Activated CD4-positive, CD25-positive, alpha-beta regulatory T cell treated with anti-CD3 and anti-CD28 coated beads, Interleukin-2, amount 50 U/mL, for 16 hours (primary cell): ENCODE measurements at places on chromosomes 2 and 18.

- DNase-seq: no peak
These were observed 83.9 kb upstream of the EML6 start for GRCh38 chr2:54639609-54640008.

DNA sequence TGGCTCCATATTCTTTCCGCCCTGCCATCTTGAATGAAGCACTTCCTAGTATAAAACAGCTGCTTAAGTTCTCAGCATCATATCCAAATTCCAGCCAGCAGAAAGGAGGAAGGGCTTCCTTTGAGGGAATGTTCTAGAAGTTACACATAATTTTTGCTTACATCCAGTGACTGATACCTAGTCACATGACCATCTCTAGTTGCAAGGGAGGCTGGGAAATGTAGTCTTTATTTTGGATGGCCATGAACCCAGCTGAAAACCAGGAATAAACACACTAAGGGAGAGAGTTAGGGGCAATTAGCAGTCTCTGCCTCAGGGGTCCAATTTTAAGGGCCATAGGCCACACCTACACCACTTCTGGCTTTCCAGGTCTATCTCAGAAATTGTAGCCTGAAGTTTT lies 57.8 kb upstream of the LMAN1 start:
- DNase-seq: no peak

DNA sequence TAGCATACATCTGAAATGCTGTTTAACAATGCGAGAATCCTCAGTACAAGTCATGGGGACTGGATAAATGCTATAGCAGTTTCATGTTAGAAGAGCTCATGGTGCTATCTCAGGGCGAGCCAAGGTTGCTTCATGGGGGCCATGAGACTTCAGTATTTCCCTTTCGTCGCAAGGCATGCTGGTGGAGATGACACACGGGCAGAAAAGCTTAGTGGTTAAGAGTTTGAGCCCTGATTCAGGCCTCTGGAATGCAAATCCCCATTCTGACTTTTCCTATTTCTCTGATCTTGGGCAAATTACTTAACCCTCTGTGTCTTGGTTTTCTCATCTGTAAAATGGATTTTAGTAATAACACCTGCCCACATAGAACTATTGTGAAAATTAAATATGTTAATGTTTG lies 57.4 kb upstream of the EPHA4 start:
- DNase-seq: no peak

DNA sequence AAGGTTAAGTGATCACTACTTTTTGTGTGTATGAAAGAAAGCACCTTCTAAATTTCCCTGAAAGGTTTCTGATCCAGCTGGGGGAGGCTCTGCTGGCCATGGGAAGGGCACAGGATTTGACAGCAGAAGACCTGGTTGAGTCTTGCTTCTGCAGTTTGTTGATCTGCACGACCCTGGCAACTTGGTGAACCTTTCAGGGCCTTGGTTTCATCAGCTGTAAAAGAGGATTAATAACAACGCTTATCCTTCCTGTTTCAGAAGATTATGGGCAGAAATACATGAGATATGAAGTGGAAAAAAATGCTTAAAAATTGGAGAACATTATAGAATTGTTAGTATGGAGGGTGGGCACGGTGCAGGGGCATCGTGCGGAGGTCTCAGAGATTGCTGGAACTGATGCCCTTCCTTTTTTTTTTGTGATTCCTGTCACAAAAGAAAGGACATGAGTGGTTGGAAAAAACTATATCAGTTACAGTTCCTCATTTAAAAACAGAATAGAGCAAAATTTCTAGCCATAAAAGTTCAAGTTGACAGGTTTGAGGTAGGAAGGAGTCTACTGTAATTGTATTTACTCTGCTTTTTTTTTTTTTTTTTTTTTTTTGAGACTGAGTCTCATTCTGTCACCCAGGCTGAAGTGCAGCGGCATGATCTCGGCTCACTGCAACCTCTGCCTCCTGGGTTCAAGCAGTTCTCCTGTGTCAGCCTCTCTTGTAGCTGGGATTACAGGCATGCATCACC lies 47.4 kb downstream of the MFSD6 start:
- no peak for DNase-seq

DNA sequence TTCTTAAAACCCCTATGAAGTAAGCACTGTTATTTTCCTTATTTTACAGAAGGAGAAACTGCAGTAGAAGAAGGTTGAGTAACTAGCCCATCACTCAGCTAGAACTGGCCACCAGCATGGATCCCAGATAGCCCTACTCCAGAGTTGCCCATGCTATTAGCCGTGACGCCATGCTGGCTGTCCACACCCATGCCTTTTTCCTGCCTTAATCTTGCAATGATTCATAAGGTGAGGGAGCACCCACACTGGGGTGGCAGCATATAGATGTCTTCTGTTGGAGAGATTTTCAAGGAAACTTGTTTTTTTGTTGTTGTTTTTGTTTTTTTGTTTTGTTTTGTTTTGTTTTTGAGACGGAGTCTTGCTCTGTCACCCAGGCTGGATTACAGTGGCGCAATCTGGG lies 204.1 kb upstream of the HAAO start:
- DNase-seq: no peak

- no peak for DNase-seq
These were observed at the start of gene HAAO for GRCh38 chr2:42792583-42793333. HAAO (minus strand) TSS chr2:42792583; CDS start chr2:42792536, 47 bp downstream.

GRCh38 chr18:13809043-13809430 lies 14.9 kb upstream of the MC5R start:
- DNase-seq: no peak

GRCh38 chr2:205568620-205569019 lies 113.7 kb upstream of the NRP2 start:
- no peak for DNase-seq

DNA sequence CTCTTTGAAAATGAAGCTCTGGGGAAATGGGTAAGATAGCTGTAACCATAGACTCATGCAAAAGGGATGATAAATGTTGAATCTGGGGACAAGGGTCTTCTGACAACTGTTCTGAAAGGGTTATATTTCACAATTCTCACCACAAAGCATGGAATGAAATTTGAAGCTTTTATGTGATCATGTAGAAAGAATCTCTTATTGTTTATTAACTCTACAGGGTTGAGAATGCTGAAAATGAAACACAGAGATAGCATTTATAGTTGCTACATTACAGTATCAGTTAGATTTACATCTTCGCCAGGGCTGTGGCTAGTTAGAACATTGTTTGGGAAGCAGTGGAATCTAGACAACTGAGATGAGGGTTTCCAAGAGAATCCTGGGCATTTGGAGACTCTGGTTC lies 97.4 kb upstream of the LHCGR start:
- DNase-seq: no peak

- DNase-seq: no peak
These were observed 12.8 kb downstream of the CD302 start for GRCh38 chr2:159785195-159785594.

DNA sequence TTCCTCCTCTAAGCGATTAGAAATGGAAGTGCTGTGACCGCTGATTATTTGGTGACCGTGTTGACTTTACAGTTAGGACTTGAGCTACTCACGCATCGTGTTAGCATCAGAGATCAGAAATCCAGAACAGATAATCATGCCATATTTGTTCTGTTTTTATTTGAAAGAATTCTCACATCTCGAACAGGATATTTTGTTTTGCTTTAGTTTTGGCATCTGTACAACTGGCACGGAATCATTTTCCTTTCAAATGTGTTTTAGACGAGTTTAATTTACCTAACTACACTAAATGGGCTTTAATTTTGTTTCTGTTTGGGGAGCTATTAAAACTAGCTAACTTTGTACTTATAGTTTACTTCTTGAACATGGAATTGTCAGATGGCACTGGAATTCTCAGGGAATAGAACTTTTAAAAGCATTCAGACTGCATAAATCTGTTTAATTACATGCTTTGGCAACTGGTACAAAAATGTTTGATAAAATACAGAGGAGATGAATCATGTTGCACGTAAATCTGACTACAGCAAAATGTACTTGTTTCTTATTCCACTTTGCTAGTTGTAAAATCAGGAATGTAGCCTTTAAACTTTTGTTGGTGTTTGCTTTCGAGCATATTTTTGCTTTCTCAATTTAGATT lies 1.4 kb downstream of the ITPRID2 start:
- no peak for DNase-seq

GRCh38 chr2:18242716-18243115 lies 317.7 kb downstream of the RDH14 start:
- no peak for DNase-seq

- DNase-seq: no peak
These were observed 14.8 kb upstream of the SRBD1 start for GRCh38 chr2:45625824-45626223.

DNA sequence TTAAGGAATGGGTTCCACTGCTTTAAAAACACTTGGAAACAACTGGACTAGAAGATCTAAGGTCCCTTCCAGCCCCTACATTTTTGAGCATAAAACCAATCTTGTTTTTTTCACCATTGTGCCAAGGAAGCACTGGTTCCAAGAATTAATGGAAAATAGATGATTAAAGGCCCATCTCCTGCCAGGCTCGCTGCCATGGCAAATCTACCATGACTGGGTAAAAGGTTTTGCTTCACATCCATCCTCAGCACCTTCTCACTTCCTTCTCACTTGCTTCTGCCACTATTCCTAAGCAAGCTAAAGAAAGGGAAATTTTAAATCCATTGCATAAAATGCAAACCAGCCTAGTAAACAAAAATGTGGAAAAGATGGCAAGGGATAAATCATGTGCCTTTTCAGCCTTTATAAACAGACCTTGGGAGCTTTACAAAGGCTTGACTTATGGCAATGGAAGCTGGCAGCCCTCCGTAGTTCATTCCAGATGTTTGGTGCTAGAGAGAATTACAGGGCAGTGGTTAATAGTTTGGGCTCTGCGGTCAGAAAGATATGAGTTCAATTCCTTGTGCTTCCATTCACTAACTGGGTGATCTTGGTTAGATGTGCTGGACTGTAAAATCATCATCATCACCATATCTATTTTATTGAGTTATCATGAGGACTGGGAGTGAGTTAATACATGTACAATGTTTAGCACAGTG lies 27.0 kb upstream of the ST3GAL5 start:
- DNase-seq: no peak

- DNase-seq: no peak
These were observed 21.7 kb downstream of the CEP68 start for GRCh38 chr2:65077898-65078297.

GRCh38 chr18:1467461-1467964 lies 562.8 kb downstream of the ADCYAP1 start:
- DNase-seq: no peak

- DNase-seq: no peak
These were observed 4.4 kb upstream of the KYNU start for GRCh38 chr2:142872882-142873724.

GRCh38 chr2:181586569-181587081 lies 70.3 kb downstream of the CERKL start:
- DNase-seq: no peak

GRCh38 chr2:225737556-225737955 lies 338.0 kb downstream of the NYAP2 start:
- DNase-seq: no peak

DNA sequence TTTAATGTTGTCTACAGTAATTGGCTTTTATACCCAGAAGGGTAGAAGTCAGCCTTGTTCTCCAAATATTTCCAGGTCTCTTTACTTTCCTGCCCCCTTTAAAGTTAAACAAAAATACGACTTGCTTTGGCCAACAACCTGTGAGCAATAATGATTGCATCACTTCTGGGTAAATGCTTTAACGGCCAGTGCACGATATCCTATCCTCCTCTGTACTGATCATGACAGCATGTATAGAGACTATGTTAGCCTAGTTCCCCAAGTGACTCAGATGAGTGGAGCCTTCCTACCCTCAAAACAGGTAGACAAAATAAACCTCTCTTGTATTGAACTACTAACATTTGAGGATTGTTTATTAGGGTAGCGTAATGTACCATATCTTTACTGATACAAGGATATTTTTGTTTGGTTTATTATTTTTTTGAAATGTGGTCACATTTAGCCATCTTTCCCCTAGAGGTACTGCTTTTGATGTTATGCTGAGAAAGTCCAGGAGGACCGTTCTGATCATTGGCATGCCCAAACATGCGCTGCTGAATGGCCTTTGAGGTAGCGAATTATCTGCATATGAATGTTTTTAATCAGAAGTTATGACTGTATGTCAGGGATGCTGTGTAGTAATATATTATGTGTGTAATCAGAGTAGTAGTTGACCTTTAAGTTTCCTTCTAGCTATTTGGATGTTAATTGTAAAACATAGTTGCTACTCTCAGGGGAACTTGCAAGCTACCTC lies 262.6 kb upstream of the DCC start:
- no peak for DNase-seq

- no peak for DNase-seq
These were observed 1.0 kb upstream of the GPR35 start for GRCh38 chr2:240624011-240624949.

DNA sequence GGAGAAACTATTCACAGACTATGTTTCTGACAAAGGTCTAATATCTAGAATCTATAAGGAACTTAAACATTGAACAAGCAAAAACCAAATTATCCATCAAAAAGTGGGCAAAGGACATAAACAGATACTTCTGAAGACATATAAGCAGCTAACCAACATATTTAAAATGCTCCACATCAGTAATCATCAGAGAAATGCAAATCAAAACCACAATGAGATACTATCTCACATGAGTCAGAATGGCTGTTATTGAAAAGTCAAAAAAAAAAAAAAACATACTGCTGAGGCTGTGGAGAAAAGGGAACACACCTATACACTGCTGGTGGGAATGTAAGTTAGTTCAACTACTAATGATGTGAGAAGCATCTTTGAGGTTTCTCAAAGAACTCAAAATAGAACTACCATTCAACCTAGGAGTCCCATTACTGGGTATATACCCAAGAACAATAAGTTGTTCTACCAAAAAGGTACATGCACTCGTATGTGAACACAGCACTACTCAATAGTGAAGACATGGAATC lies 220.4 kb upstream of the TFPI start:
- DNase-seq: no peak

DNA sequence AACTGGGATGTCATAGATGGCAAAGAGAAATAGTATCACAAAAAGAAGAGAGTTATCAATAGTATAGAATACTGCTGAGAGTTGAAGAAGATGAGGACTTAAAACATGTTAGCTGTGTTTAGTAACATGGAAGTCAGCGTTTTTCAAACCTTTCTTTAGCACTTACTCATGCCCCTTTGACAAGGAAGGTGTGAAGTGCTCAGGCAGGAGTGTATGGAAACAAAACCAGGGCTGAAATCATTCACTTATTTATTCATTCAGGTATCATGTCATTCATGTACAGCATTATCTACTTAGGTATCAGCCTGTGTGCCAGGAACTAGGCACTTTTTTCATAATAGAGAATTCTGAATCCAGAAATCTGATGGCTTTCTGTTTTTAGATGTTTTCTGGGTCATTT lies 27.2 kb downstream of the CD28 start:
- DNase-seq: no peak

- no peak for DNase-seq
These were observed 126.4 kb upstream of the TLK1 start for GRCh38 chr2:171287036-171287571.

- no peak for DNase-seq
These were observed 16.4 kb downstream of the VIL1 start for GRCh38 chr2:218435003-218435982.
